ENCODE measurements at places on chromosomes 2 and 18.

GRCh38 chr2:146457221-146457620 lies 1387.6 kb upstream of the ACVR2A start:
- DNase-seq = no peak

- peak; percentile 82 for DNase-seq
Measured at GRCh38 chr2:9057939-9058761, 54.7 kb upstream of the MBOAT2 start.

GRCh38 chr2:235634435-235635158 lies 140.8 kb downstream of the AGAP1 start:
- peak; percentile 70 for DNase-seq

DNA sequence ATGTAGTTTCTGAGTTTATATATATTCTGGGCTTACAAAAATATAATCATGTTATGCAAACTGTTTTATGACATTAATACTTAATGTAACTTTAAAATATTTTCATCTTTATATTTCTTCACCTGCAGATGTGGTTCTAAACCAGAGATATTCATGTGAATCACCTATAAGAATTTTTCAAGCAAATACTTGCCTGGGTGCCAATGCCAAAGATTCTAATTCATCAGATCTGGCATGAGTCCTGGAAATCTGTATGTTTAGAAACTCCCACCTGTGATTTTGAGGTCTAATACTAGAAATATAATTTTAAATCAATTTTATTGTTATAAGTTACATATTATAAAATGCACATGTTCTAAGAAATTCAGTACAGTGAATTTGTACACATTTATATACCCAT lies 19.9 kb upstream of the DNAH6 start:
- no peak for DNase-seq

DNA sequence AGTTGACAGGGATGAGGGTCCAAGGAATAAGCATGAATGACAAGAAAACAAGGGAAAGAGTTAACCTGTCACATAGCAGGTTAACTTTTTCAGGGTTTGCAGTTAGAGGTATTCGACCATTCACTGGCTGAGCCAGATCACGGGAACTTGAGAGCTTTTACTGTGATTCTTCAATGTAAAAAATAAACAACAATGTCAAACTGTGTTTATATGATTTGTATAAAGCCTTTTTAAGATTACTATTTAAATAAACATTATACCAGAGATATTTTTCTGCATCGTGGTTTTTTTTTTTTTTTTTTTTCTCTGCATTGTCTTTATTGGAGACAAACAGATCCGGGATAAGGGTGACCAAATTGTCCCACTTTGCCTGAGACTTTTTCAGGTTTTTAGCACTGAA lies 115.6 kb downstream of the NRP2 start:
- DNase-seq = no peak

- DNase-seq = peak; percentile 49
Measured at GRCh38 chr18:9337873-9338272, 3.3 kb downstream of the TWSG1 start.

- DNase-seq = no peak
Measured at GRCh38 chr18:77061946-77062517, 70.6 kb downstream of the MBP start.

DNA sequence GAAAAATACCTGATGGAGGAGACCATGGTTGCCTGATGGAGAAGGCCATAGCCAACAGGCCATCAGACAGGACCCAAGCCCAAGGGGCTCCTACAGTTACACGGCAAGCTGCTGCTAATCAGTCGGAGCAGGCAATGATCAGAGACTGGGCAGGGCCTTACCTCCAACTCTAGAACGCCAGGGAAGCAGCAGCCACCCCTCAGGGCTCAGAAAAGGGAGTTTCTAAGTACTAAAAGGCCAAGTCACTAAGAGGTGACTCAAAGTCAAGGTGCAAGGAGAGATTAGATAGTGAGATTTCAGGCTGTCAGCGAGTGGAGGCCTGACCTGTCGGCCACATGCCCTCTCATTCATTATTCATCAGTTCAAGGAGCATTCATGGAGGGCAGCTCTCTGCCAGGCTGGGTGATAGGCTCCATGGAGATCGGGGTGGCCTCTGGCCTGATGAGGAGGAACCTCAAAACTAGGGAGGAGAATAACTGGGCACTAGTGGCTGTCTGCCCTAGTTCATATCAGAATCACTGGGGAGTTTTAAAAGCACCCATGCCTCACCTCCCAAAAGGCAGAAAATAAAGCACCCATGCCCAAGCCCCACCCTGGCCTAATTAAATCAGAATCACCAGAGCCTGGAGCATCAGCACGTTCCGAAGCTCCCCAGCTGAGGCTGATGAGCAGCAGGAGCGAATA lies 3.6 kb downstream of the VIL1 start:
- no peak for DNase-seq

DNA sequence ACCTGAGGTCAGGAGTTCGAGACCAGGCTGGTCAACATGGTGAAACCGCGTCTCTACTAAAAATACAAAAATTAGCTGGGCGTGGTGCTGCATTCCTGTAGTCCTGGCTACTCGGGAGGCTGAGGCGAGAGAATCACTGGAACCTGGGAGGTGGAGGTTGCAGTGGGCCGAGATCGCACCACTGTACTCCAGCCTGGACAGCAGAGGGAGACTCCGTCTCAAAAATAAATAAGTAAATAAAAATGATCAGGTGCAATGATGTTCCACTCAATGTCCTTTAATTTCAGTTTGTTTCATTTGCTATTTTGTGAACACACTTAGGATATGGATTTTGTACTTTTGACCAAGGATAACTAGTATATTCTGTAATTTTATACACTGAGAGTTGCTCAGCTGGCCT lies 9.3 kb downstream of the HADHA start:
- DNase-seq = no peak

DNA sequence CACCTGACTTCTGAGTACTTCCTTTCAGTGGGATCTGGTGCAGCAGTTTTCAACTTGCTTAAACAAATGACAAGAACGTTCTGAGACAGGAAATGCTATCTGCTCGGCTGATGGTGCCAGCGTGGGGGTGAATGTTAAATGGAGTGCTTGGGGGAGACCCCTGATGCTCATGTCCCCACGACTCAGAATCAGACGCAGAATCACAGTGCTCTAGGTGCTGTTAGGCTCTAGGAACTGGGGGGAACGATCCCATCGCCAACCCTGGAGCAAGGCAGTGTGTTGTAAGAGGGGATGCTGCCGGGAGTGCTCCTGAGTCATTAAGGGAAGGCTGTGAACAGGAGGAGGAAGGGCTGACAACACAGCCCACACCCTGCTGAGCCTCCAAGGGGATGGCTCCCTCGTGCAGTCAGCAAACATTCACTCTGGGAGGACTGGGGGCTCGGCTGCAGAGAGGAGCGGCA lies 34.1 kb upstream of the KCNF1 start:
- no peak for DNase-seq

- DNase-seq = peak; percentile 12
Measured at GRCh38 chr18:23779696-23780303, 90.5 kb downstream of the LAMA3 start.

DNA sequence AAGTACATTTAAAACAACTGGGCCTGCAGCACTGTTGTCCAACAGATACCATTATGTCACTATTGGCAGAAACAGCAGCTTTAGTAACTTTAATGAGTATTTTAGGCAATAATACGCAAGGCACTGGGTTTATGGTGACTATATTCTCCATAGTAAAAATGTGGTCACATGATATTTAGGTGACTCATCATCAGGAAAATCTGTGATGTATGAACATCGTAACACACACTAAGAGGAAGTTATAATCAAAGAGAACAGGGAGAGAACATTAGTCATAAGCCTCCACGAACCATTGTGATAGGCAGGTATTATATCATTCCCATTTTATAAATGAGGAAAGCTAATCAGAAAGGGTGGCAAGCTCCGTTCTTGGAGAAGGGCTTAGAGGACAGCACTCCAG lies 36.9 kb downstream of the RAPH1 start:
- DNase-seq = peak; percentile 88

- no peak for DNase-seq
Measured at GRCh38 chr2:205471776-205472175, 210.5 kb upstream of the NRP2 start.

DNA sequence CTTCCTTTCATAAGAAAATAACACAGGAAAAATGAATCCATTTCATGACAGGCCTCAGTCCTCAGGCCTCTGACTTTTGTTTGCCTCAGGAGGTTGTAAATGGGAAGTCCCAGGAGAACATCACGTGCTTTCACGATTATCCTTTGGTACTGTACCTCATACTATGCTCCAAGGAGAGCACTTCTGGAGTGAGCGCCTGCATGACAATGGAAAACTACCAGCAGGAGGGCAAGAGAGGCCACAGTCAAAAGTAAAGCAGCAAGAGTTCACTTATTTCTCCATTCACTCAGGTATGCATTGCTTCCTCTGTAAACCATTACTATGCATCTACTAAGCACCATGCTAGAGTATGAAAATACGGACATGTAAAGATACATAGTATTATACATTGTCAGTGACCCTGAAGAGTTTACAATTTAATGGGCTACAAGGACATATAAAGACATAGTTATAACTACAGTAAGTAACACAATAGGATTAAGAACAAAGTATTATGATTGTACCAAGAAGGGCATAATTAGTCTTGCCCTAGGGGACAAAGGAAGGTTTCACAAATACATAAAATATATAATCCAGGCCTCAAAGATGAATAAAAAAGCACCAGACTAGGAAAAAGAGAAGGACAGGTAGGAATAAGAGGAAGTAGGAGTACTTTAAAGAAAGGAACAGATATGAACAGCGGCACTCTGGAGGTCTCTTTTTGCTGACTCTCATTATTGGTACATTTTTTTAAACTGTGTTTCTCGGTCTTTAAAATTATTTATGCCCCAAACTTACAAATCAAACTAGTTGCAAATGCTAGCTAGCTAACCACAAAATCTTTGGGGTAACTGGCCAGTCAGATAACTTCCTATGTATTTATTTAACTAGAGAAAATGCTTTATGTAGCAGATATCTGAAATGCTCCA lies 806.7 kb downstream of the NRXN1 start:
- DNase-seq = no peak

- peak; percentile 43 for DNase-seq
Measured at GRCh38 chr2:47058003-47058931, 96.8 kb downstream of the STPG4 start.

DNA sequence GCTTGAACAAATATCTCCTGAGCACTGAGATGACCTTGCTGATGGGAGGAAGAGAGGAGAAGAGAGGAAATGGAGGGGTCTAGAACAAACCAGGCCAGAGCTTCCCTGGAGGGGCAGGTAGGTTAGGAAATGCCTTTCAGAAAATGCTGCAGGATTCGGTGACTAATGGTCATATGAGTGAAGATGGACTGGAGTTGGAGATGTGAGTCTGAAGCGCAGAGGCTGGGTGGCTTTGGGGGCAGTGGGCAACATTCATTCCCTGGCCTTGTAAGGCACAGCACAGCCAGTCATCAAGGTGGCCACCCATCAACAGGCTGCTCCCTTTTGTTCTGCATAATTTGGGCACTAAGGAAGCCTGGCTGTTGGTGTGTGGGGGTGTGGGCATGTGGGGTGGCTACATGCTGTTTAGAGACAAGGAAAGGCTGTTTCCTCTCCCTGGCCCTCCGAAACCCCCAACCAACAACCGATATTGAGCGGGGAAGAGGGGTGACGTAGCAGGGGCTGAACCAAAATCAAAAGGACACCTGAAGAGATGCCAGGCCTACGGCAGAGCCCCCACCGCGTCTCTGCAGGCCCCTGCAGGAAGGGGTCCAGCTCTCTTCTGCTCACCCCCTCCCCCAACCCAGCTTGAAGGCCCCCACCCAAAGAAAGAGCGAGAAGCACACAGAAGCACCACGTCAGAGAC lies 1.5 kb downstream of the SLC30A3 start:
- no peak for DNase-seq

DNA sequence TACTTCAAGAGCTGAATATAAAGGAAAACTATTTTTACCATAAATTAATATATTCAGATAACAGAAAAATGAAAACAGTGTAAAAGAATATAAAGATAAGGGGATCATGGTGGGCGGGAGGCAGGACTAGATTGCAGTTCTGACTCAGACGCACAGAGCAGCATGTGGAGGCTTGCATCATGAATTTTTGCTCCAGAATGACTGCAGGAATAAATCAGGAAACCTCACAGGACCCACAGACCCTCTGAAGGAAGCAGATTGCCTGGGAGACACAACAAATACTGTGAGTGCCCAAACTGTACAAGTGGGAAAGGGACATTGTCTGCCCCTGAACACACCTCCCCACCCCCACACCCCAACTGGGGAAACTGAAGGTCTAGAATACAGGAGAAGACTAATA lies 19.2 kb upstream of the SIGLEC15 start:
- no peak for DNase-seq

GRCh38 chr18:37567061-37567993 lies 1.7 kb upstream of the CELF4 start:
- no peak for DNase-seq

DNA sequence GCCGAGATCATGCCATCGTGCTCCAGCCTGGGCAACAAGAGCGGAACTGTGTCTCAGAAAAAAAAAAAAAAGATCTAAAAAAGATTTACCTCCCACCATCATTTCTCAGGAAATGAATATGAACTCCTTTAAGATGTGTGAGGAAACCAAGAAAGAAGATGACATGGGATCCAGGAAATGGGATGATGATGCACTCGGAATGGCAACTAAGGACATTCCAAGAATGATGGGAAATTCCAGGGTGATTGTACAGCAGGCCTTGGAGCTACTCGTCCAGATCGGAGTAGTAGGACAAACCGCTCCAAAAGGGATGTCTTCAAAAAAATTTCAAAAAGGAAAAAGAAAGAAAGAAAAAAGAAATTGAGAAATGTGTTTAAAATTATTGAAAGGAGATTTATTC lies 84.9 kb upstream of the PMAIP1 start:
- peak; percentile 95 for DNase-seq

GRCh38 chr2:25173719-25174118 lies 5.3 kb upstream of the POMC start:
- no peak for DNase-seq

DNA sequence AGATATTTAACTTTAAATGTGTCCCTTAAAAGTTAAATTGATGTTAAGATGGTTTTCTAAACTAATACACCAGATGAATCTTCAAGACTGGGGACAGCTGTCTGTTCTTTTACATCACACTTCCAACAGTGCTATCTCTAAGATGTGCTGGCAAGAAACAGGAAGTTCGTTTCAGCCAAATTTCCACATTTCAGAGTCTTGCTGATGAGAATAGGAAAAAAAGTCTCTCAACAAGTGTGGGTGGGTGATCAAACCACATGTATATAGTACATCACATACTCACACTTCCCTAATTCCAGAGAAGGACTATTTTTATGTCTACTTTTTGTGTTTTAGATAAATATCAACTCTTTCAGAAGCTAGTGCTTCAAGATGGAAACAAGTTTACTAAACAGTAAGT lies 1712.8 kb upstream of the TMEFF2 start:
- DNase-seq = no peak

DNA sequence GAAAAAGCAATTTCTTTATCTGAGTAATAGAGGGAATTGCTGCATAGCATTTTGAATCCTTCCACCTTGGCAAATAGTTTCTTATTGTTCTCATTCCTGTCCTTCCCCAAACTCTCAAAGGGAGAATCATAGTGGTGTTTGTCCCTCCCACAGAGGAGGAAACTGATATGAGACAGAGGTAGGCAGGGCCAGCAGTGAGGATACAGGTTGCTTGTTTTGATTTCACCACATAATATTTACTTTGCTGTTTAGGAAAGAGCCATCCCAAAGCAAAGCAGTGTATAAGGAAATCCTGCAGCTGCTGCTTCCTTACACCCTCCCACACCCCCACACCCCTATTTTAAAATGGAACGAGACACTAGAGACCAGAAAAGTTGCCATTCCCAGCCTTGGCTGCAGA lies 195.3 kb downstream of the SETBP1 start:
- no peak for DNase-seq

All from HCEC 1CT (cell line).